IMR-90 (cell line): ENCODE measurements at places on chromosomes 2 and 18. TPM values are rescaled to one million over a fixed set of nuclear protein-coding genes. Genes with fewer than 3 reads are reported as not detected.

- peak; percentile 85 for DNase-seq
These were observed 85.6 kb downstream of the EHD3 start for GRCh38 chr2:31319406-31320175.

- no peak for DNase-seq
These were observed 51.2 kb downstream of the CHMP3 start for GRCh38 chr2:86512034-86512433.

DNA sequence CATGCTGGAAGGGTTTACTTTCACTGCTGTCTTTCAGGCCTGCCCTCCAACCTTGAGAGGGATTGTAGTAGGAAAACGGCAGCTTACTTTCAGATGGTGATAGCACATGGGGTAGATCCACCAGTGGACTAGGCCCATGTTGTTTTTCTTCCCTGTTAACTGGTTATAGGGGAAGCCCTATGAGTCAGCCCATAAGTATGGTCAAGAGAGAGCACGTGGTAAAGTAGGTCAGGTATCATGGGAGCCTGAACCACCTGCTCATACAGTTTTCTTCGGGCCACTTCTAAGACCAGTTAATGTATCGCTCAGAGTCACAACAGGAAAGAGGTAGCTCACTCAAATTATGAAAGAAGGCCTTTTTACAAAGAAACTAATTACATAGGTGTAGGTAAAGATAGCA lies 33.0 kb downstream of the PDK1 start:
- peak; percentile 61 for DNase-seq

DNA sequence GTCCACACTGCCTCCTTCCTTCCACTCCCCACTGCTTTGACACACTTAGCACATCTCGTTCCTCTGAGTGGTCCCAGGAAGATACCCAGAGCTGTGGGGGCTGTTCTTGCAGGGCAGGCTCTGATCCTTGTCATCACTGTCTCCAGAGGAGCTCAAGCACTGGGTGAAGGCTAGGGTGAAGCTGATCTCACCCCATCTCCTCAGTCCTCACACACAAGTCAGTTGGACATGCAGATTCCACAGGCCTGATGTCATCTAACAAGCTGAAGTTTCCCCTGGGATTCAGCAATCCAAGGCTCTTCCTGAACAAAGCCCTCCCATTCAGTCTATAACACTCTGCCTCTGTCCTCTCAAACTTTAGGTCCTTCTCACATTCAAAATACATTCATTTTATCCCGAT lies 90.6 kb upstream of the RAB6C start:
- DNase-seq = peak; percentile 16

DNA sequence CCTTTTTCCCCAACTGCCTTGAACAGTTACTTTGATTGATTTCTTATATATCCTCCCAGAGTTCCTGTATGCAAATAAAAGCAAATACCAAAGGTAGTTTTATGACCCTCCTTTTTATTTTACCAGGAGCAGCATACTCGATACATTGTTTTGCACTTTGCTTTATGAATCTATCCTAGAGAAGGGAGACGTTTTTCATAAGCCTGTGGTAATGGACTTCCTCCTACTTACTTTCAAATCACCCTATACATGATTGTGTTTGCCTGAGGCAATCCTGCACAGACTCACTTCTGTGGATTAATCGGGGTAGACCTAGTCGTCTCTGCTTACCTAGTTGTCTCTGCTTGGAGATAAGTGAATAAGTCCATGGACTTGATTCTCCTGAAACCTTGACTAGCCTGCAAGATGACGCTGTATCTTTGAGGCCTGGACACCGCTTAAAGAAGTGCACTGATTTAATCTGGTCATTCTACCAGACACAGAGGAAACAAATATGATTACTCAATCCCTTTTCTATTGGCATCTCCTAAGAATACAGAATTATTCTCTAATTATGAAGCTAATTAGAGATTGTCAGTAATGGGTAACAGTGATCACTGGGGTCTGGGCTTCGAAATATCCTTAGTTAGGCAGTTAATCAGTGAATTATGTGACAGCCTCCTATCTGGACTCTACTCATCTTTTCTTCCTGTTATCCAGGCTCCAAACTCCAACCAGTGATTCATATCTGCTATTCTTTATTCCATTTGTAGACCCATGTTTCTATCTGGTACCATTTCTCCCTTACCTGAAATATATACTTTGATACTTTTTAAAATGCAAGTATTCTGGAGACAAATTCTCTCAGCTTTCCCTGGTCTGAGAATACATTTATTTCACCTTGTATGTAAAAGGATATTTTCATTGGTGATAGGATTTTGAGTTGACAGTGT lies 447.4 kb upstream of the TRIB2 start:
- DNase-seq = no peak

GRCh38 chr2:57899898-57900297 lies 146.7 kb upstream of the VRK2 start:
- no peak for DNase-seq

DNA sequence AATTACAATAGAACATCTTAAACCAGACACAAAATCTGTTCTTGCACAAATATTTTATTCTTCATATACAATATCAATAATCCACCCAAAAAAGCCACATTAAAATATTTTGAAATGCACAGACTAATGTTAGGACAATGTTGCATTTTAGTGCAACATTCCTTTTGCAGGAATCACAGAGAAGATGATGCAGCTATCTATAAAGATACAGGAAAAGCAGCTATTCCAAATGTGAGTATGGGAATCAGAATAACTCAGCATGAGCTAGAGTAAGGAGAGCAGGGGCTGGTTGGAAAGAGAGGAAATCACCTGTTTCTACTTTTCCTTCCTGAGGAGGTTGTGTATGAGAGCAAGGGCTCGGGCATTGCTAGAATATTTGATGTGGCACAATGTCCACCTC lies 4.8 kb downstream of the C2orf66 start:
- no peak for DNase-seq

The MTHFD2 gene
- total RNA-seq = 122 and 136 TPM in 2 replicates

GRCh38 chr18:74494514-74494913 lies 1.6 kb upstream of the CNDP2 start:
- DNase-seq = no peak

The HTR2B gene
- total RNA-seq = 0.56 and 0.72 TPM in 2 replicates

DNA sequence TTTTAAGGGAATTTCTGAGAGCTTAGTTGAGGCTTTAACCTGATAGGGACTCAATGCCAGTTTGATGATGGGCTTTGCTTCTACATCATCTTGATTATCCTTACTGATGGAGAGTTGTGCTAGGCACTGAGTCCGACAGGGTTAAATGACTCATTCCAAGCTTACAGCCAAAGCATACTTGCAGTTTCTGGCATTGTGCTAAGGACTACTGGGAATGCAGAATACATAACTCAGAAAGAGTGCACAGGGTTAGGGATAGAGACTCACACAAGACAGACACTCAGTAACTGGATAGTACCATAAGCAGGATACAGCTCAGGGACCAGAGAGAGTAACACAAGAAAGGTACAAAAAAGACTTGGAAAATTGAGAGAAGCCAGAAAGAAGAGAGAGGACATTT lies 94.1 kb upstream of the SLC14A2 start:
- peak; percentile 67 for DNase-seq

- no peak for DNase-seq
These were observed 199.3 kb upstream of the HDAC4 start for GRCh38 chr2:239600001-239600593.

GRCh38 chr2:96342085-96342484 lies 6.5 kb downstream of the NCAPH start:
- DNase-seq = peak; percentile 95

DNA sequence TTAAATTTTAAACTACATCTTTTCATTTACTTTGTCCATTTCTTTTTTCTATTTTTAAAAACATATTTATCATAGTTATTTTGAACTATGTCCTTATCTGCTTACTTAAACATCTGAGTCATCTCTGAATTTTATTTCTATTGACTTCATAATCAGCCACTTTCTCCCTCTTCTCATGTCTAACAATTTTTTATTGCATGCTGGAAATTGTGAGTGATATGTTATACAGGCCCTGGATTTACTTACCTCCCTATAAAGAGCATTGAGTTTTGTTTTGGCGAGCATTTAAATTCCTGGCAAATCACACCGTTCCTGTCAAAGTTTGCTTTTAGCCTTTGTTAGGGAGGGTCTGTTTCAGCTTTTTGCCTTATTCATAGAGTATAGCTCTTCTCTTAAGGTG lies 39.3 kb downstream of the KCNIP3 start:
- DNase-seq = no peak

DNA sequence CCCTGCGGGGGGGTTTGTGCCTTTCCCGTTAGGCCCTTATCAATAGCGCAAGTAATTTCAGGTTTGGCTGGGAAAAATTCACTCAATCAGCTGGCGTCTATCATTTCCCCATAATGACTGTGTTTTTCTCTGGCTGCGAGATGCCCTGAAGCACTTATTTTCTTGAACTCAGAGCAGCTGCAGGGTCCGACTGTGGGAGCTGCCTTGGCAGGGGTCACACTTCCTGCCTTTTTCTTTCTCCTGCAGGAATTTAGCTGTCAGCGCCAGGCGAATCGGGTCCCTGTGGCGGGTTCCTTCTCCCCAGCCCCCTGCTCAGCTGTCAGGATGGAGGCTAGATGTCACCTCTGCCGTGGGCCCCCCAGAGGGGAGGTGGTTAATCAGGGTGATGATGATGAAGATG lies 81.3 kb upstream of the HPCAL1 start:
- DNase-seq = no peak

The TFPI gene
- 83.0 and 93.9 TPM in 2 replicates for total RNA-seq

- DNase-seq = no peak
These were observed 13.8 kb upstream of the PCBP1 start for GRCh38 chr2:70073493-70073892.

DNA sequence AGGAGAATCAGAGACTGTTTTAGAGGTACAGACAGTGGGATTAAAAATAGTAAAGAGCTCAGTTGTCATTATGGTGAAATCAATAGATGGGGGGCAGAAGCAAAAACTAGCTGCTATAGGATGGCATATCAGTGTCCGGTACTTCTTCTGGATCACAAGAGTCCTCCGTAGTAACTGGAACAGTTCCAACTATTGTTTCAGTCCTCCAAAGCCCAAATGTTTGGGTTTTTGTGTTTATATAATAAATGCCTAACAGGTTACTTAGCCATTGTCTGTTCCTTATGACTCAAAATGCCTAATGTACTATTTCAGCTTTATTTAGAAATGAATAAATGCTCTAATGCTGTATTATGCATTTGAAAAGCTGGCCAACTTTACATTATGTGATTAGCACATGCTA lies 401.2 kb downstream of the PTH2R start:
- no peak for DNase-seq

- DNase-seq = no peak
These were observed 162.7 kb downstream of the KLHL29 start for GRCh38 chr2:23547725-23548124.

GRCh38 chr2:157193461-157193860 lies 64.0 kb upstream of the GALNT5 start:
- DNase-seq = no peak

The SLC19A3 gene
- under 0.01 TPM in 1 of 2 replicates, not detected in the other for total RNA-seq

GRCh38 chr2:212893216-212893615 lies 258.2 kb downstream of the IKZF2 start:
- no peak for DNase-seq

DNA sequence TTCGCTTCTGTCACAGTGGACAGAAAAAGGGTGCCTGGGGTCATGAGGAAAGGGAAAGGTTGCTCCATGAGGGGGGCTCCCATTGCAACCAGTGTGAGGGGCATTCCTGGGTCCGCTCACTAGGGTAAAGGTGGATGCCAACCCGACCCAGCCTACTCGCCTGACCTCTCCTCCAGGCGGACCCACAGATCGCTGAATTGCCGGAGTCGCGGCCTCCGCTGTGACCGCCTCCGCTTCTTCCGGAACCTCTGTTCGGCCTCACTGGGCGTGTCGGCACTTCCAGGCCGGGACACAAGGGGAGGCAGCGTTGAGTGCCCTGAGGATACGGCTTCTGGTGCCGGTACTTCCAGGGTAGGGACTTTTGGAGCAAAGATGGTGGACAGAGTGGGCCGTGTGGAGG lies 57.1 kb downstream of the TRABD2A start:
- no peak for DNase-seq

GRCh38 chr2:212228743-212229171 lies 309.8 kb downstream of the ERBB4 start:
- peak; percentile 0 for DNase-seq

GRCh38 chr2:235105821-235106359 lies 154.1 kb downstream of the SH3BP4 start:
- no peak for DNase-seq

DNA sequence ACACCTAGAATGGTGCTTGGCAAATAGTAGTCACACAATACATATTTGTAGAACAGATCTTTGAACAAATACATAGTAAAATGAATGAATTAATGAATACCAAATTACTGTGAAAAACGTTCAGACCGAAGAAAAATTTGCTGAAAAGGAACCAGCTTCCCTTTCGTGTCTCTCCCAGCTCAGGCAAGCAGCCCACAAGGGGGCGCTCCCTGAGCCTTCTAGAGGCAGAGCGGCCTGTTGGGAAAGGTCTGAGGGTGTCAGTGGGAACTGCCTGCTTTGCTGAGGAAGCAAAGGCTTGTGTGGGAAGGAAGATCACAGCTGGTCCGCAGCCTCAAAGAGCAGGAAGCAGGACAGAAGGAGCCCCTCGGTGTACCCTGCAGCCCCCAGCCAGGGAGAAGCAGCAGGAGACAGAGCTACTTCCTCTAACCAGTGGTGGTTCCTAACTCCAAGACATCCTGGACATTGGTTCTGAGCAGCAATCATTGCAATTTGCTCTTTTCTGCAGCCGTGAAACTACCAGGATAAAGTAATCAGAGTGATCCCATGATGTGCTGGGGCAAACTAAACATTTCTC lies 231.1 kb downstream of the ANKRD30B start:
- no peak for DNase-seq

DNA sequence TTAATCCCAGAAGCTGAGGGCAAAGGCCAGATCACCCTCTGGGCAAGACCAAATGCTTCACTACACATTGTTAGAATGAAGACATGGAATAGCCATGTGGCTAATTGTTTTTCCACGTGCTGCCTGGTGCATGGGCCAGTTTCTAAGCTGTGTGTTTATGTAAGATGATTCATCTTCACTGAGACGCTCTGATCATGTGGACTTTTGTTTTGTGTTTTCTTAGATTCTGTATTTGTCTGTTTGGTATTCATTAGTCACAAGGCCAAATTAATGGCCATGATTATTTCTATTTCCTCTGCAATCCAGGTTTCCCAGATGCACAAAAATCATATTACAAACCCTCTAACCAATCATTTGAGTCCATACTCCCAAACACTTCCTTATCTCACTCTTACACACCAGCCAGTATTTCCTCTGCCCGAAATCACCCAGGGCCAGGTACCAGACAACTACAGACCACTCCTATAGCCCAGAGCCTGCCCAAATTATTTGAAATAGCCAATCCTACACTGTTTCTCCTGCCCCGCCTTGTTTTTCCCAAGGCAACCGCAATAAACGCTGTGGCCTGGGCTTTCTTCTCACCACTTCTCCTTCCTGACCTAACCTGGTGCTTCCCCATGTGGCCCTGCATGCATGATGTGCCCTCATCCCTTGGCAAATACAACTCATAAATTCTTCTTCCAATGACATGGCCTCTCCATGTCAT lies 94.2 kb upstream of the SP3 start:
- peak; percentile 93 for DNase-seq

DNA sequence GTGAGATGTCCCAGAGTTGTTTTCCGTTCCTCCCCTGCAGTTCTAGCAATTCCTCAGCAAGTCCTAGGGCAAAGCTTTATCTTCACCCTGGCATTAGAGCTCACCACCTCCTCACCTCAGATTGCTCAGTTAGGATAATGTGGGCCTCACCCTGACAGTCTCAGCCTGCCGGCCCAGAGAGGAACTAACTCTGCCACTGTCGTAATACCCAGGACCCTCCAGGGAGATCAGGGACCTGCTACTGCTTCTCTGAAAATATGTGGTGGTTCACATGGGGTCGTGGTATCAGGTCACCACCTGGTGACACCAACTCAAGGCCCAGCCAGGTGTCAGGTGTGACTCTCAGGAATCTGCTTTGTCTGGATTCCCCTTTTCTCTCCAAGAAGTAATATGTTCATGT lies 120.7 kb downstream of the FEZ2 start:
- DNase-seq = no peak

GRCh38 chr18:38966841-38967240 lies 1401.2 kb upstream of the CELF4 start:
- DNase-seq = no peak
